ENCODE measurements at places on chromosomes 5 and 9.

DNA sequence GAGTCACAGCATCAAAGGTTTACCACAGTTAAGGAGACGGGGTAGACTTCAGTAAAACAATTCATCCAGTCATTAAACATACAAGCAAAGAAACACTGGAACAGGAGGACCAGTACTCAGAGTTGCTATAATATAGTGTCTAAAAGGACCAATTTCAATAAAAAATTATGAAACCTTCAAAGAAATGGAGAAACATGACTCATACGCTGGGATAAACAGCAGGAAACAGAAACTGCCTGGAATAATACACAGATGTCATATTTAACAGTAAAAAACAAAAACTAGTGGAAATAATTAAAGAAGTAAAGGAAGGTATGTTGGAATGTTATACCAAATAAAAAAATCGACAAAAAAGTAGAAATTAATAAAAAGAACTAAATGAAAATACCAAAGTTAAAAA lies 1075.9 kb downstream of the NR2F1-AS1 start:
- no peak for DNase-seq

GRCh38 chr9:70525519-70525918 lies 111.1 kb upstream of the KLF9 start:
- DNase-seq: no peak

DNA sequence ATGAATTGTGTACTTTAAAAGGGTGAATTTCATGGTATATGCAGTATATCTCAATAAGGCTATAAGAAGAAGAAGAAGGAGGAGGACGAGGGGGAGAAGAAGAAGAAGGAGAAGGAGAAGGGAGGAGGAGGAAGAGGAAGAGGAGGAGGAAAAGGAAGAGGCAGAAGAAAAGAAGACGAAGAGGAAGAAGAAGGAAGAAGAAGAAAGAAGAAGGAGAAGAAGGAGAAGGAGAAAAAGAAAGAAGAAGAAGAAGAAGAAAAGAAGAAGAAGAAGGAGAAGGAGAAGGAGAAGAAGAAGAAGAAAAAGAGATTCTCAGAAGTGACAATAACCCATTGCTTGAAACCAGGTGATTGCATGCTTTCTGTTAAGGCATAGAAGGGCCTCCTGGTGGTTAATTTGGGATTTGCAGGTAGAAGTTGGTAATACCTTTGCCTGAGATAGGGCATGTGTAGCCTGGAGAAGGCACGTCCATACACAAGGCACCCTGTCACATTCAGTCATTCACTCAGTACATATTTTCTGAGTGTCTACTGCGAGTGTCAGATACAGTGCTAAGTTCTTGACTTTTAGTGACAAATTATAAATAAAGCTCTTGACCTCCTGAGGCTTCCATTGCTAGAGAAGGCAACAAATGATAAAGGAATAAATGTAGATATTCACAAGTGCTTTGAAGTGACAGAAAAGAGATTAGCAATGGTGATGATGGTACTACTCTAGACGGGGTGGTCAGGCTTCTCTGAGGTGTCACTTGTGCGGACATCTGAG lies 231.3 kb downstream of the NPR3 start:
- DNase-seq: no peak

DNA sequence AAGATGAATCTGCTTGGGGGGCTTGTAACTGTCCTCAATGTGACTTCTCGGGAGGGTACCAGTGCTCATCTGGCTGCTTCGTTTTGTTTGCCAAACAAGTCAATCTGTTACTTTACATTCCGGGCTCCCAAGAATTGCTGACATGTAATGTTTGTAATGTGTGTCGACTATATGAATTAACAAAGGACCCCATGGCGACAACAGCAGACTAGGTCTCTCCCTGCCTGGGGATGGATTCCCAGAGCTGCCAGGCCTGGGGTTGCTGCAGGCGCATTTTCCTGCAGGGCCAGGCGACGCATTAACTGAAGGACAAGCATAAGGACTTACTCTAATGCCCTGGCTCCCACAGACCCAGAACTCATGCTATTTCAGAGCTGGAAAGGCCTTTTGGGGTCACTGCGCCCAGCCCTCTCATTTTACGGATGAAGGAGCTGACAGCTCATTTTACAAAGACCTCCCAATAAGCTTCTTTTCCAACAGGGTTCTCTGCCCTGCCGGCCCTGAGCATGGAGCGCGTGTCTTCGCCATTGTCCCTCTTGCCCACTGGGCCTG lies 214.8 kb downstream of the TTLL11 start:
- DNase-seq: no peak

DNA sequence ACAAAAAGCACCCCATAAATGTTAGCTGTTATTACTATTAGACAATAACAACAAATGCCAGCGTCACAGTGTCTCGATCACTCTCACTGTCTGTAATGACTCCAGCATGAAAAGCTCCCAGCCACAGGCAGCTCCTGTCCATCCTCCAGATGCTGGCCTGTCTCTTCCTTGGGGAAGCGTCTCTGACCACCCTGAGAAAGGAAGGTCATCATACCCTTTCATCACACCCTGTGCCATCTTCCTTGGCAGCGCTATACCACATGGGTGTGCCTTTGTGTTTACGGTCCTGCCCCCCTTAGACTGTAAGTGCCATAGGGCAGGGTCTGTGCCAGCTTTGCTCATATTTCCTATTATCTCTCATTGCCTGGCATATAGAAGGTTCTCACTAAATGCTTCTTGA lies 90.6 kb downstream of the PRRT1B start:
- DNase-seq: no peak

DNA sequence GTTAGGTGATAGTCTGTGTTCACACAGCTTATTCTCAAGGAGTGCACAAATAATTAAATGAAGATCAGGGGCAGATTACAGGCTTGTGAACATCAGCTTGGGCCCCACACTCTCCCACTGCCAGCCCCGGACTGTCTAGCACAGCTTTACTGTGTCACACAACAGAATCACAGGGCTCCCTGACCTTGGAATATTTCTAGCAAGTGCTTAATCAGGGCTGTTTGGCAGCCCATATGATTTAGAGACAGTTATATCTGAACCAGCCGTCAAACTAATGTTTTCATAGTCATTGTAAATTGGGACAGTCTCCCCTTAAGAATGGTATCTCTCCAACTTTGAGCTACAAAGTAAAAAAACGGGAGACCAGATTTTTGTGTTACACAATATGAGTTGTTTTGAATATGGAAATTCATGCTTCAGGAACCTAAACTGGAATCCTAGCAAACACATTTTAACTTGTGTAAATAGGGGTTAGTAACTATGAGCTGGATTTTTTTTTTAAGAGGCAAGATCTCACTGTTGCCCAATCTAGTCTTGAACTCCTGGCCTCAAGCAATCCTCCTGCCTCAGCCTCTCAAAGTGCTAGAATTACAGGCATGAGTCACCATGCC lies 517.6 kb downstream of the BNC2 start:
- DNase-seq: no peak

DNA sequence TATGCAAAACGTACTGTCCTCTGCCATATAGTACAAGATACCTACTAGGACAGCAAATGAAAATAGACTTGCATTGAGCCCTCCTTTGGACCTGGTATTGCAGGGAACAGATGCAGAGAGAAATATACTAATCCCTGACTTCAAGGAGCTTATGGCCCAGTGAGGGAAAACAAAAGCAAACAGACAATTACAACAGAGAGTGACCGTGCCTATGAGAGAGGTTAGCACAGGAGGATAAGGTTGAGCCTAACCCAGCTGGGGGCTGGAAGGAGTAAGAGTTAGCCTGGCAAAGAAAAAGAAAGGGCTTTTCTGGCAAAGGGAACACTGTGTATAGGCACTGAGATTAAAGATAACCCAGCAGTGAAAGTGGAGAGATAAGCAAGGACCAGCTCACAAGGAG lies 5.5 kb downstream of the CDC26 start:
- DNase-seq: no peak

- no peak for DNase-seq
Measured at GRCh38 chr5:132819468-132819867, 6.4 kb downstream of the SOWAHA start.

DNA sequence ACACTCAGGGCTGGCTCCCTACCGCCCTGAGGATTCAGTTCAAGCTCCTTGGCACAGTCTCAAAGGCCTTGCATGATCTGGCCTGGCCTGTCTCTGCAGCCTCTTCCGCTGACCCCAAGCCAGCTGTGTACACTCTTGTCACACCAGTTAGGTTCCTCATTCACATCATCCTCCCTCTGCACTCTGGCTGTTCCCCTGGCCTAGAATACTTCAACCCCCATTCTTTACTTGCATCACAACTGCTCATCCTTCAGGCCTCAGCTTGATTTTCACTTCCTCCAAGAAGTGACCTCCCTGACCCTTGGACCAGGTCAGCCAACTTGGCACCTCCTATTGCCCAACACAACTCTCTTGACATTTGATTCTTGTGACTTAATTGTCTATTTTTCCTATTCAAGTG lies 18.9 kb upstream of the PFDN1 start:
- DNase-seq: no peak

DNA sequence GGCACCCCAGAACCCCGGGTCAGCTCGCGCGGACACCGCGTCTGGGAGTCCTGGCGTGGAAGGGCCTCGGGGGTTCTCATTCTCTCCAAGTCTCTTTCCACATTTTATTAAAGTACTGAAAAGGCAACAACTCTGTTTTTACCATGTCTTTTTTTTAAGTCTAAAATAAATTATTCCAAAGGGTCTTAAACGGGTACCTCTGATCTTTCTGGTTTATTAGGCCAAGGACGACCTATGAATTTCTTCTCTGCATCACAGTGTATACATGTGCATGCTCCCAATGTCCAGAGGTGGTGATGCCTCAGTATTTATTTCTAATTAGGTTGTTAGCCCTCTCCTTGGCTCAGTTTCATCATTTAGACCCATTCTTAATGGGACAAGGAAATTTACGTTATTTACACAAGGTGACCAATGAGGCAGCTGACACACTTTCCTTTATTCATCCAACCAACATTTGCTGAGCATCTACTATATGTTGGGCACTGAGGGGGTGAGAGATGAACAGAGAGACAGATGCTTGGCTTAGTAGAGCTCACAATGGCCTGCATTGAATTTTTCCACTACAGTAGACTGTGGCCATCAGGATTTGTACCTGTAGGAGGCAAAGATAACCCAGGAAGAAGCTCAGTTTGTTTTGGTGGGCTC lies 7.6 kb upstream of the OTP start:
- no peak for DNase-seq

GRCh38 chr9:27291292-27291691 lies 5.7 kb downstream of the EQTN start:
- DNase-seq: no peak

DNA sequence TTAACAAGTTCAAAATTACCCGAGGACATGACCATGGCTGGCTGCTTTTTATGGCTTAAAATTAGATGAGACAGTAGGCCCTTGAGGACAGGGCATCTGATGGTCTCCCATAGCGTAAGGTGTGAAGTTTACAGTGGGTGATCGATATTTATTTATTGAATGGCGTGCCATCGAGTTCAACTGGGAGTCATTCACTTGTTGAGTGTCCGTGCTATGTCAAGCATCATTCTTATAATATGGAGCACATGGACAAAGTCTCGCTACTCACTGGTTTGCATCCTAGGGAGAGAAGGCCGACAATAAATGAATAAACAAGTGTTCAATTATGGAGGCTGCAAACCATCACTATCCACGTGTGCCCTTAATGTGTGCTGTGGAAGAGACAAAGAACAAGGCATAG lies 277.2 kb downstream of the ARHGEF28 start:
- no peak for DNase-seq

GRCh38 chr5:97090944-97091343 lies 51.5 kb downstream of the LIX1 start:
- no peak for DNase-seq

DNA sequence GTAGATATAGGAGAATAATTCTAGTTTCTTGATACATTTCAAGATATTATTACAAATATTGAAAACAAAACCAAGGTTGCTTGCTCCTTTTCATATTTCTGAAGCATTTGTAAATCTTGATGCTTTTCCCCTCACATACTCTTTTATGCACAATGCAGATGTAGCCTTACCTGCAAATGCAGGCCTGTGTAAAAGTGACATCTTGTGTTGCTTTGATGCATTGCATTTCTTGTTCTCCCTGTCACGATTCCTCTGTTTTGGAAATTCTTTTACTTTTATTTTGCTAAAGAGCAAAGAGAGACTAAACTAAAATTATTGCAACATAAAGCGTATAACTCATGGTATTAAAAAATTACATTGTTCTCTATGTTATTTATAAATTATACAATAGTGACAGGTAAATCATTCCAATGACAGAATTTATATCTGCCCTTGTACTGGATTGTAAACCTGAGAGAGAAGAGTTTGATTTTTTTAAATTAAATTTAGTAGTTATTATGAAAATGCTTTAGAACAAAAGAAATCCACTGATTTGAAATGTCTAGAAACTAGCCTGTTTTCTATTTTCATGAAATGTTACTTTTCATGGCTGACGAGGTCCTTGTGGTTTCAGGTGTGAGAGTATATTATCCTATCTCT lies 970.0 kb downstream of the MAT2B start:
- no peak for DNase-seq

DNA sequence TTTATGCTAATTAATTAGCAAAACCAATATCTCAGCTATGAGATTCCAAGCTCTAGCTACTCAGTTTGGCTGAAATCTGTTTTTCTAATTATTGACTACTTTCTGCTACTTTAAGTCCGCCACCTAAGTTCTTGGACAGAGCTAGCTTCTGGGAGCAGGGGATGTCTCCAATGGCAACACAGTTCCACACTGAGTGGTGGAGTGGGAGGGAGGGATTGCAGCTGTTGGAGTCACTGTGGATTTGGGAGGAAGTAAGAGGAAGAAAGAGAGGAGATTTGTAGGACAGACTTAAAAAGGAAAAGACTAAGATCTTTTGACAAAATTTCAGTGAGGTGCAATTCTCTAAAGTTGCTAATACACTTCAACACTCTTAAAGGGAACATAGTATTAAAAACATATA lies 450.8 kb downstream of the NFIB start:
- DNase-seq: no peak

DNA sequence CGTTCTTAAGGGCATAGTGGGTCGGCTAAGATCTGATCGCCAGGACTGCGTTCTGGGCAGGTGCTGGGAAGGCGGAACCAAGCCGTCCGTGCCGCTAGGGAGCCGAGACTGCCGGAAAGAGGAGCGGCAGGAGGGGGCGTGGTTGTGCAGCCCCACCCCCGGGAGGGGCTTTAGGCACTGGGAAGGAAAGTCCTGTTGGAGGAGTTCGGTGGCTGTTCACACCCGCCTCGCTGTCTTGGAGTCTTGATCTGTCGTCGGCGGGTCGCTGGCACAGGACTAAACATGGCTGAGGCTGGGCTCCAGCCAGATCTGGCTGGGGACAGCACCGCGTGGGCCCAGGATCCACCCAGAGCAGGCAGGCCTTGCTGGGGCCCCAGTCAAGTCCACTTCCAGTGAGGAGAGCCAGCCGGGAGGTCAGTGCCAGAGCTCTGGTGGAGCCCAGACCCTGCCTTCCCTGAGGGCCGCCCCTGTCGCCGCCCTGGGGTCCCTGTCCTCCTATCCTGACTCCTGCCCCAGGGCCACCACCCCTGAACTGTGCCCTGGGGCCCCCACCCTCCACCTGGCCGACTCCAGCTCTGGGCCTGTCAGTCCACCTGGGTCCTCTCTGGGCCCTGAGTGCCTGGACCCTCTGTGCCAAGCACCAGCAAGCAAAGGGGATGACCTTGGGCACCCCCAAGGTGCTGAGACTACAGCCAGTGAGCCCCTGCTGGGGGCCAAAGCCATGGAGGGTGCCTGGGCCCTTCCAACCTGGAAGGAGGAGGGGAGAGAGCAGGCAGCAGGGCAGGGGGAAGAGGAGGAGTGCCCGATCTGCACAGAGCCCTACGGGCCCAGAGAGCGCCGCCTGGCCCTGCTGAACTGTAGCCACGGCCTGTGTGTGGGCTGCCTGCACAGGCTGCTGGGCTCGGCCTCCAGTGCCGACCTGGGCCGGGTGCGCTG lies 4.5 kb downstream of the RNF208 start:
- DNase-seq: no peak

- DNase-seq: no peak
Measured at GRCh38 chr5:40220260-40220659, 459.5 kb upstream of the PTGER4 start.

- DNase-seq: no peak
Measured at GRCh38 chr5:37886242-37886905, 46.5 kb upstream of the GDNF start.
